ENCODE measurements at places on chromosomes 7 and 10.

DNA sequence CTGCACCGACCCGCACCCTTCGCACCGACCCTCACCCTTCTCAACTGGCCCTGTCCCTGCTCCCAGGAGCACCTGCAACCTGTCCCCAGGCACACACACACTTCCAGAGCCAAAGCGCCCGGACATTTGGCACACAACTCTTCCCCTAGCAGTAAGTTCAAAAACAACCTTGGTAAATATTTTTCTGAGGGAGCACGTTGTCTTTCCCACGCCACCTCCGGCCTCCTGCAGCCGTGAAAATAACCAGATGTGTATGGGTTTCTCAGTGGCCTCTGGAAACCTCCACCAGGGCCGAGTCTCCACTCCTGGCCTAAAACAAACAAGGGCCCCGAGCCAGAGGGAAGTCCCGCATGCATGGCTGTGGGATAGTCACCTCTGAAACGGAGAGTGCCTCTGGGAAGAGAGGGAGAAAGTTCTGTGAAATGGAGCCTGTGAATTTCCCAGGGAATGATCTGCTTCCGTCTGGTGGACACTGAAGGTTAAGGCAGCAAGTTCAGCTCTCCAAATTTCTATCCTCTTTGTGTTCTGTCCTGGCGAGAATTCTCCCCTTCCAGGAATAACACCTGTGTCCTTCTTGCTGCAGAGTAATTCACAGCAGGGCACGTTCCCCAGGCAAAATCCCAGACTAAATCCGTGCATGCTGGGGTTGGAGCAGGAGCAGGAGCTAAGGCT is 15.8 kb downstream of the PODXL start:
- DNase-seq = no peak

GRCh38 chr10:122232769-122233168 is 38.3 kb upstream of the BTBD16 start:
- DNase-seq = peak; percentile 48

- DNase-seq = no peak
Observed at GRCh38 chr10:60397792-60398191, 8.1 kb upstream of the ANK3 start.

DNA sequence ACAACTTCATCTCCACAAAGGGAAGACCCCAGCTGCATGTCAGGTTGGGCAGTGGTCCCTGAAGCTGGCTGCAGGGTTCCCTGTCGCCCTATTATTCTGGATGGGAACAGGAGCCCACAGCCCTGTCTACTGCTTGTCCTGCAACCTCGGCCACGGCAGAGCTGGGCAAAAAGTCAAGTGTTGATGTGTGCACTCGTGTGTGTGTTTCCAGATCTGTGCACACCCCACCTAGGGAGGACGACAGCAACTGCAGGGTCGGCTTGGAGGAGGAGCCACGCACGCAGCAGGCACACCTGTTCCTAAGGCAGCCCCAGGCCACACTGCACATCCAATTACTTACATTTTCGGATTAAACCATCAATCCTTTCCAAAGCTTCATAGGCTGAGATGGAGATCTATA is 23.6 kb downstream of the PITRM1 start:
- no peak for DNase-seq

GRCh38 chr7:38215115-38215514 is 37.1 kb downstream of the STARD3NL start:
- DNase-seq = no peak

- no peak for DNase-seq
Observed at GRCh38 chr10:22962817-22963216, 35.0 kb downstream of the ARMC3 start.

- DNase-seq = no peak
Observed at GRCh38 chr10:507908-508444, 181.5 kb downstream of the DIP2C start.

DNA sequence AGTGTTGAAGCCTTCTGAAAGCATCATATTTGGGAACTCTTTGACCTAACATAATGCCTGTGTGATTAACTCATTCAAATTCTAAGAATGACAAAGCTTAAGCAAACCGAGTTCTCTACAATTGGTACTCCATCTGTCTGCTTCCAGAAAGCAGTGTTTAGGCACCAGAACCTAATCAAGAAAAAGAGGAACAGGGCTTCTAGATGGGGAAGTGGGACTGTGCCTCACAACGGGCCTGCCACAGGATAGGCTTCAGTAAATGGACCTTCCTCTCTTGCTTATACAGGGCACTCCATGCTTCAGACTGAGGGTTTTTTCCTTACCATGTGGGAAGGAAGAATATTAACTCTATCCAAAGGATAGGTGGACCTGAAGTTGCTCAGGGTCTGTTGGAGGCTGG is 808.1 kb downstream of the XPNPEP1 start:
- DNase-seq = no peak

DNA sequence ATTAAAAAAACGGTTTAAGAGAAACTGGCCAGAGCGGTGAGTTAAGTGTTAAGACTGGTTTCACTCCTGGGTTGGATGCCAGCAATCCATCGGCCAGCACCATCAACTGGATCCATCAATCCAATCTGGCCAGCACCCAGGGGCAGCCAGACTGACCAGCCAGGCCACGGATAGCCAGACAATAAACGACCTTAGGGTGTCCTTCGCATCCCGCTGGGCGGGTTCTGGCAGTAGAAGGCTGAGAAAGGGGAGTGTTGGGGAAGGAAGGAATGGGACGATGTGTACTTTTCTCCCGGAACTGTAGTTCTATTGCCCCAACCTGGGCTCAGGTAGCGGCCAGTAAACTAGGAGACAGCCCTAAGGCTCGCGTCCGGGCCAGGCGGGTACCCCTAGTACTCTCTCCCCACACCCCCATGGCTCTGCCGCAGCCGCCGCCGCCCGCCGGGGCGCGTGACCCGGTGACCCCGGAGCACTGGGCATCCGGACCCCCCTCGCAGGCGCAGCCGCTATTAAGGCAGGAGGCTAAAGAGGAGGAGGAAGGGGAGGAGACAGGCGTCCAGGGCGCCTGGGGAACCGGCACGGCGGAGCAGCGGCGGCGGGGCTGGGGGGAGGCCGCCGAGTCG is at the start of gene CASD1:
Gene CASD1, plus strand, starts transcription at position 546 of the 623 bp plus-strand sequence. CDS start 276 bp downstream, outside the sequence.
- peak; percentile 62 for DNase-seq

DNA sequence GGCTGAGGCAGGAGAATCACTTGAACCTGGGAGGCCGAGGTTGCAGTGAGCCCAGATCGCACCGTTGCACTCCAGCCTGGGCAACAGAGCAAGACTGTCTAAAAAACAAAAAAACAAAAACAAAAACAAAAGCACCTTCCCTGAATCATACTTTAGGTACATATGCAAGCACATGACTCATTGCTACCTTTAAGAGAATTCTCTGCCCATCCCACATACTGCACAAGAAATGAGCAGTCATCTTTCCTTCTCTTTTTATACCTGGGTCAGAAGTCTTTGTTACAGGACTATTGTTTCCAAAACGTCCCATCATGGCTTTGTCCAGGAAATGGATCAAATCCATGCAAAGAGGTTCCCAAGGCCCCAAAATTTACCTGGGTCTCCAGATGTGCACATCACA is 21.5 kb upstream of the AKR1B10 start:
- DNase-seq = no peak

DNA sequence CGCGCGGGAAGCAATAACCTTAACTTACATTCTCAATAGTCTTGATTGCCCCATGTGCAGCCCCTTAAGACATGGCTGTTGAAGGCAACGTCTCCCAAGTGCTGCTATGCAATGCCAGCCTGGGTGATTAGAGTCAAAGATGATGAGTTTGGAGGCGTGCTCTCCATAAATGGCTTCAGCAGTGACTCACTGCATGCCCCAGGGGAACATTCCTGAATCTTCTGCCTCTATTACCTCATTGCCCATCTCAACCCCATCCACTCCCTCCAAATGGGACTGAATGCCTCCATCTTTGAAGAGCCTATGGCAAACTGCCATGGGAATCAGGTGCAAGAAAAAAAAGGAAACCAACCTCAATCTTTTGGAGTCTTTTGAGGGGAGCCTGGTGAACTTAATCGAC is 282.8 kb downstream of the SNX10 start:
- DNase-seq = no peak

Measured in NCI-H1092 (cell line).